ENCODE measurements at places on chromosomes 1 and 21. TPM values are rescaled to one million over a fixed set of nuclear protein-coding genes. Genes with fewer than 3 reads are reported as not detected.

Gene DNASE2B
- not detected for total RNA-seq

Gene NUF2
- total RNA-seq, result 42.5 TPM

Gene SPATA17
- not detected for total RNA-seq

Gene LCE1A
- not detected for total RNA-seq

Gene OR10Z1
- total RNA-seq, result not detected

Gene TRIM67
- 0.60 TPM for total RNA-seq

Gene OR14K1
- not detected for total RNA-seq

Gene CDC14A
- total RNA-seq, result 30.9 TPM

Gene FAM131C
- 0.16 TPM for total RNA-seq

Gene TADA1
- total RNA-seq, result 21.2 TPM

Gene AGO4
- total RNA-seq, result 6.8 TPM

Gene CD247
- 0.22 TPM for total RNA-seq

Gene LHX8
- total RNA-seq, result not detected

Gene C1orf87
- not detected for total RNA-seq

Gene RHBG
- not detected for total RNA-seq

Gene ETV3L
- not detected for total RNA-seq

Gene SMPDL3B
- total RNA-seq, result 0.74 TPM

Gene S100A7
- total RNA-seq, result not detected

Gene LCE3D
- not detected for total RNA-seq

Gene PIAS3
- total RNA-seq, result 17.7 TPM

Gene LRRIQ3
- total RNA-seq, result 0.98 TPM

Gene FRRS1
- 31.1 TPM for total RNA-seq

Gene INAVA
- 0.09 TPM for total RNA-seq

Gene LORICRIN
- total RNA-seq, result not detected

Gene VHLL
- total RNA-seq, result not detected

Gene BACE2
- total RNA-seq, result 0.07 TPM

Gene PTAFR
- 0.36 TPM for total RNA-seq

Gene SYT2
- total RNA-seq, result 0.02 TPM

Gene NPR1
- 0.16 TPM for total RNA-seq

Gene CRNN
- total RNA-seq, result not detected

Gene SLC5A3
- total RNA-seq, result 12.1 TPM

Gene UBL4B
- not detected for total RNA-seq

Gene NLRP3
- not detected for total RNA-seq

Gene AGT
- total RNA-seq, result 0.40 TPM

Gene RFX5
- 36.1 TPM for total RNA-seq
